NCI-H446 (cell line): ENCODE measurements at places on chromosomes 5 and 9.

DNA sequence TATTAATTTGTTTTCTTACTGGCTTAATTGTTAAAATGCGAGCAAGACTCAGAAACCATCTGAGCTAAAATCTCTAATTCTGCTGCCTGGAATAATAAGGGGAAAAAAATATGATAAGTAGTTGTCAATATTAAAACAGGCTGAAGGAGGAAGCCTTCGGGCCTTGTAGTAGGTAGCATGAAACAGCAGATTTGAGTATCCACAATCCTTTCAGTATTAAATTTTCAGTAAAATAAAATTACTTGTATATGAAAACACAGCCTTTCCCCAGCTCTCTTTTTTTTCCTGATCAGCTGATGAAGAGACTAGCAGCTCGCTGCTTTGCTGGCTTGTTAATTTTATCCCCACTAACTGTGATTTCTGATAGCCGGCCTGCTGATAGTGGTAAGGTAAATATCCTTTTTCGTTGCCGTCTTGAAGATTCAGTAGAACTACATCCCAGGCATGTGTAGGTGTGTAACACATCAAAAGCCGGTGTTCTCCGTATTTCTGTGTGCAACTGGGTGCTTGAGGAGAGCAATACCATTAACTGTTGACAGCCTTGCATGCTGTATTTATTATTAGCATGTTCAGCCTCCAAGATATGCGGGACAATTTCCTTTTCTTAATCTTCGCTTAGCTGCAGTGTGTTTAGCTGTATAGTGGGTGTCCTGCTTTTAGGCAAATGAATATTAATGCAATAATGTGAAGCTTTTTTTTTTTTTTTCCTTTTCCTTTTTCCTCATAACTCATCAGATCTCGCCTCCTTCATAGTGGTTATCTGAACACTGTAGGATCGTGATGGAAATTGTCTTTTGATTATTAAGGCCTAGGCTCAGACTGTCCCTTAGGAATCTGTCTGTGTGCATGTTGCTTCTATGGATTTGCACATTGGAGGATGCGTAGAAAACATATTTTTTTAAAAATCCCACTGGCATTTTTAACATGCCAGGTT lies 144.6 kb downstream of the SMARCA2 start:
- DNase-seq = no peak

- no peak for DNase-seq
Measured at GRCh38 chr5:58825441-58825840, 242.6 kb downstream of the RAB3C start.

GRCh38 chr5:122412966-122413365 lies 100.9 kb downstream of the SNCAIP start:
- DNase-seq = no peak

DNA sequence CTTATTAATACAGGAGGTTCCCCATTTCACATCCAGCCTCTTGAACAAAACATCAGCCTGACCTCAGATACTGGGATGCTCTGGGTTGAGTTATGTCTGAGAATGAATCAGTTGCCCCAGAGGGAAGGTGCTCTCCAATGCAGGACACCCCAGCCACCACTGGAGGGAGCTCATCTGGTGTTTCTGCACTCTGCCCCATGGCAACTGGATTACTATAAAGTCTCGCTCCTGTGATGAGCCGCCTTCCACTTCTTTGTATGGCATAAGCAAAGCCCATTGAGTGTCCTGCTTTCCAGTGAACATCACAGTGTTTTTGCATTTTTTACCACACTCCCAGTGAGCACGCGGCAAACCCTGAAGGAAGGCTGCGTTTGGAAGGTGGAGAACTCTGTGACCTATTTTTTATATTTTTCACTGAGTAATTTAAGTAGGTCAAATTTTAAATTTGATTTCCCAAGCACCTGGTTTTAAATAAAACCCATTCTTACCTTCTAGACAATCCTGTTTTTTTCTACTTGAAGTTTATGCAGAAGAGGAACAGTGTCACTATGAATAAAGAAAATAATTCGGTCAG lies 176.9 kb upstream of the WWC1 start:
- peak; percentile 3 for DNase-seq

GRCh38 chr5:135578305-135578684 lies 496 bp downstream of the CXCL14 start:
- DNase-seq = no peak

DNA sequence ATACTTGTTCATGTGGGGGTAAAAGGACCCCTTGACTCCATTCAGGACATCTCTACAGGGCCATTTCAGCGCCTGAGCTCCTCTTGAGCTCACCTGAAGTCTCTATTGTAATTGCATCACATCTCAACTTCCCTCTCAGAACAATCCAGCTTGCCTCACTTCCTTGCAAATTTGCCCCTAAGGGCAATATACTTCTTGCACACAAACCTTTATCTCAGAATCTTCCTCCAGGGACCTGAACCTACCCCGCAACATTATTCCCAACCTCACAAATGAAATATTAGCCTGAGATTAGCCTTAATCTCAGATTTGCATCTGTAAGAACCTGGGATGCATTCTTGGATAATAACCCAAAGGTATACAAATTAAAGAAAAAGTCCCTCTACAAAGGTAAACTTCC lies 159.2 kb downstream of the DRD1 start:
- no peak for DNase-seq

GRCh38 chr5:160378330-160378729 lies 7.9 kb upstream of the C1QTNF2 start:
- no peak for DNase-seq

DNA sequence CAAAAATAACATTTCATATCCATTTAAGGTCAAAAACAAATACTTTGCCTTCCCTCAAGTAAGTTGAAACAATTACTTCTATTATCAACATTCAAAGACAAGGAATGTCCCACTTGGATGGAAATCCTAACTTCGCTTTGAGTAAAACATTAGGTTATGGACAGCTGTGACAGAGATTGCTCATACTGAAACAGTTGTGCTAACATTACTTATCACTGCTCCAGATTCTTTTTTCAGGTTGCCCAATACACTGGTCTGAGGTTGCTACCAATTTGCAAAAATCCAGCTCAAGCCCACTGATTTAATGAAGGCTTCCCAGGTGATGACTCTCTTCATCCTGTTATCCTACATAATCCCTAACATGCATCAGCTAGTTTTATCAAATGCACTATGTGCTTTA lies 98.3 kb downstream of the UBAP2 start:
- DNase-seq = no peak

- DNase-seq = no peak
Measured at GRCh38 chr5:40223884-40224402, 455.8 kb upstream of the PTGER4 start.

GRCh38 chr5:114101153-114101552 lies 260.7 kb upstream of the KCNN2 start:
- DNase-seq = no peak

GRCh38 chr5:62720031-62720441 lies 141.4 kb downstream of the LRRC70 start:
- DNase-seq = peak; percentile 2

DNA sequence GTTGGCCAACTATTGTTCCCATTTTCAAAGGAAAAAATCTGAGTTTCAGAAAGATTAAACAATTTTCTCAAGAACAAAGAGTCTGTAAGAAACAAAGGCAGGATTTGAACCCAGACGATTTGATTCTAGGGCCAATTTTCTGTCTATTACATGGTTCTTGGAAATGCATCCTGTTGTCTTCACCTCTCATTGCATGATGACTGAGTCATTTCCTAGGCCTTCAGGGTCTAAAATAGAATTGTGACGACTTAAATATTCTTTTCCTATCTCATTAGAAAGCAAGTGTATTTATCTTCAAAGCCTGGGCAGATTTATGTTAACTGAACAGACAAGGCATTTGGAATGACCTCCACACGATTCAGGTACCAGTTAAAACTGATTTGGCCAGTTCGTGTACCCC lies 512.9 kb downstream of the NTRK2 start:
- no peak for DNase-seq

DNA sequence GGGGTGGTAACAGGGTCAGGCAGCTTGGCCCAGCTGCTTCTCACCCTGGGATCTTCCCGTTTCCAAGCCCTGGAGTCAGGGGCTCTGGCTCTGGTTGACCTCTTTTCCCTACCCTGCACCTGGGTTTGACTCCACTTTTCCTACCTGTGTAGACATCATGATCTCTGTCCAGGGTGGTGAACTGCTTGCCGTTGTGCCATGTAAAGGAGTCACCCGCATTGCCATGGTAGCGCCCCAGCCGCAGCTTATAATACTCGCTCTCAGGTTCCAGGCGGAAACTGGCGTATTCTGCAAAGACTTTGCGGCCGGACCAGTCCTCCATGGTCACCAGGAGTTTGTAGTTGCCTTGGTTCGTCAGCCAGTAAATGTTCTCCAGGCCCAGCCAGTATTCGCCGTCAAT lies 30.9 kb downstream of the ANGPTL2 start:
- no peak for DNase-seq

- no peak for DNase-seq
Measured at GRCh38 chr9:27765266-27766072, 192.2 kb upstream of the C9orf72 start.

GRCh38 chr5:61450493-61451279 lies 118.6 kb downstream of the ZSWIM6 start:
- DNase-seq = peak; percentile 96
